ENCODE measurements at places on chromosomes 7 and 10. TPM values are rescaled to one million over a fixed set of nuclear protein-coding genes. Genes with fewer than 3 reads are reported as not detected.

GRCh38 chr10:123537188-123537961, 128.8 kb upstream of the GPR26 start:
- no peak for DNase-seq

ZNF438 gene
- 5.2 TPM for total RNA-seq

DNA sequence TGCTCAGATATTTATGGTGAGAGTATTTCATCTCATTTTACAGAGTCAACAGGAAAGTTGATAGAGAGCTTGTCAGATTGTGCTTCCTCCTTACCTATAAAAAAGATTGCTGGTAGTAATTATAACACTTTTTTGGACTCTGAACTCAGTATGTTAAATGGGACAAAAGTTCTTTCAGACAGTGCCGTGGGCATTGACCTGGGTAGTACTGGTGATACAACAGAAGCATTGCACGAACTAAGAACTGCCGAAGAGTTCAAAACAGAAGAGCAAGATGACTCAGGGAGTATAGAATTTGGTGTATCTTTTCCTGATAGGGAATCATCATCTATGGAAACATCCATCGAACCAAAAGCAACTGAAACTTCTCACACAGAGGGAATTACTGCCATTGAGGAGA, 58.6 kb downstream of the LOXL4 start:
- DNase-seq: no peak

GRCh38 chr7:55369427-55370400, 4.6 kb downstream of the LANCL2 start:
- DNase-seq: peak; percentile 91

- no peak for DNase-seq
Measured at GRCh38 chr10:70744617-70745143, 40.5 kb downstream of the TBATA start.

GRCh38 chr10:36676321-36676720, 449.1 kb upstream of the ANKRD30A start:
- peak; percentile 51 for DNase-seq

GRCh38 chr10:8066124-8066523, 11.6 kb downstream of the GATA3 start:
- no peak for DNase-seq

GRCh38 chr10:49374740-49375139, 21.1 kb downstream of the DRGX start:
- DNase-seq: no peak

GRCh38 chr7:27096768-27097514, 1.1 kb upstream of the HOXA1 start:
- DNase-seq: peak; percentile 76

GRCh38 chr10:78335691-78336401, 302.2 kb downstream of the RPS24 start:
- peak; percentile 99 for DNase-seq

- peak; percentile 34 for DNase-seq
Measured at GRCh38 chr10:91088300-91089140, 131.9 kb upstream of the PCGF5 start.

GRCh38 chr10:100076750-100077149, 4.9 kb downstream of the CPN1 start:
- DNase-seq: no peak

DNA sequence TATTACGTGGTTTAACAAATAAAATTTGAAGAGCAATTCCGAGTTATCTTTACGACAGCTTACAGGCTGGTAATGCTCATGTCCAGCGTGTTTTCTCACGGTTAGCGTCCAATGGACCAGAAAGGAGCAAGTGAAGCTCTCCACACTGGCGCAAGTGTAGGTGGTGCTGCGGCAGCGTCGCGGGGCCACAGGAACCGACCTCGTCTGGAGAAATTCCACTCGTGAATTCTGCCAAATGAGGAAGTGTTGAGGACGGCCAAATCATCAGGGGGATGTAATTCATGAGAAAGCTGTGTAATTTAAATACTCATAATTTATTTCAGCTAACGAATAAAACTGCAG, 350 bp upstream of the ZNF37A start:
- DNase-seq: no peak

DNA sequence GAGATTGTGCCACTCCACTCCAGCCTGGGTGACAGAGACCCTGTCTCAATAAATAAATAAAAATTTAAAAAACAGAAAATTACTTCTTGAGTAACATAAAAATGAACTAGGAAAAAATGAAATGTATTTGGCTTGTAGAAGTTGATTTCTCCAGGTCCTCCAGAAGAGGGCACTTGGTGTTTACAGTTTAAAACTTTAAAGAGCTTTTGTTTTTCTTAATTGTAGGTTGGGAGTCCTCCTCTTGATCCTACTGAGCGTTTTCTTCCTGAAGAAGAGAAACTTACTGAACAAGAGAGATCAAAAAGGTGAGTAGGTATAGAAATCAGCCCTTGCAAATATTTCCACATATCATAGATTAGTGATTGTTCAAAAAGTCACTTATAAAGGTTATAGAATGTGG, 16.2 kb downstream of the KIFBP start:
- DNase-seq: peak; percentile 48

OPN1SW gene
- total RNA-seq: not detected

LRRTM3 gene
- not detected for total RNA-seq

CALHM1 gene
- not detected for total RNA-seq

DNA sequence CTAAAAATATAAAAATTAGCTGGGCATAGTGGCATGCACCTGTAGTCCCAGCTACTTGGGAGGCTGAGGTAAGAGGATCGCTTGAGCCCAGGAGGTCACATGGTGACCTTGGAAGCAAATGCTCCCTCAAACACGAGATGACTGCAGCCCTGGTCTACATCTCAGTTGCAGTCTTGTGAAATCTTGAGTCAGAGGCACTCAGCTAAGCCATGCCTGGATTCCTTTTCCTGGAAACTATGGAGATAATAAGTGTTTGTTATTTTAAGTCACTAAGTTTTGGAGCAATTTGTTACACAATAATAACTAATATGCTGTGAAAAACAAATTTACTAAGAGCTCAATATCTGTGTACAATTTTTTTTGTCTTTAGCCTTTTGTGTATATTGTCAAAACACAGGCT, 284.3 kb upstream of the KAT6B start:
- no peak for DNase-seq

ITIH2 gene
- not detected for total RNA-seq

TLX1 gene
- total RNA-seq: not detected

- DNase-seq: no peak
Measured at GRCh38 chr10:54797636-54798321, 3.3 kb downstream of the PCDH15 start.

- no peak for DNase-seq
Measured at GRCh38 chr7:72190919-72191318, 221.2 kb downstream of the CALN1 start.

DNA sequence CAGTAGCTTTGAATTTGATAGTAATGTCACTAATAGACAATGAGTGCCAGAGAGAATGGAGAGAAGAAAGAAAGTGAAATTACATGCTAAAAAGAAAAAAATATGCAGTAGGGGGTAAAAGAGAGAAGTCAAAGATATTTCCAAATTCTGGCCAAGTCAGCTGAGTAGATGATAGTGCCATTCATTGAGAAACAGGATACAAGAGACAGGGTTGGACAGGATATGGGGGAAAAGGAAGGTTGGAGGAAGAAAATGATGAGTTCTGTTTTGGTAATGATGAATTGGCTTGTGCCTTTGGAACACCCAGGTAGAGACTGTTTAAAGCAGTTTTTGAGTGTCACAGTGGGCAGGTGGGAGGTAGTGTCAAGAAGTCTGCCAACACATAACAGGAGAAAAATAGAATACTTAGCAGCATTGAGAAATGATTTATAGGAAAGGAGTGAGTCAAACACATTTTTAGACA, 78.3 kb downstream of the LRRC17 start:
- no peak for DNase-seq

CDK14 gene
- 9.3 TPM for total RNA-seq

- peak; percentile 78 for DNase-seq
Measured at GRCh38 chr7:149495785-149496641, 1.6 kb downstream of the ZNF746 start.

DNA sequence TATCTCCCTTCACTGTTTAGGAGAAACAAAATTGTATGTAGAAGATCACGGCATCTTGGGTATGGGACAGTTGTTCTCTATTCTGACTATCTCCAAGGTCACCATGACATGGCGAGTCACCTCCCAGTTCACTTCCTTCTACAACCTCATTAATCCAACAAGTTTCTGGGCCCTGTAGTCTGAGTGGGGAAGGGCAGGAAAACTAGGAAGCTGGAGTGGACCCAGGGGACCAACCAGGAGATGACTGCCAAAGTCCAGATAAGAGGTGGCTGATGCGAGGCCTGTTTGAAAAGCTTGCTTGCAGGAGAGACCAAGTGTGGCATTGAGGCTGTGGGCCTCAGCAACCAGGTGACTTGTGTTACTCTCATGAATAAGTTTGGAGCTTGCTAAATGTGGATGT, 584.9 kb downstream of the TNS3 start:
- DNase-seq: no peak

- DNase-seq: no peak
Measured at GRCh38 chr7:14218338-14218737, 228.9 kb upstream of the ETV1 start.

DNA sequence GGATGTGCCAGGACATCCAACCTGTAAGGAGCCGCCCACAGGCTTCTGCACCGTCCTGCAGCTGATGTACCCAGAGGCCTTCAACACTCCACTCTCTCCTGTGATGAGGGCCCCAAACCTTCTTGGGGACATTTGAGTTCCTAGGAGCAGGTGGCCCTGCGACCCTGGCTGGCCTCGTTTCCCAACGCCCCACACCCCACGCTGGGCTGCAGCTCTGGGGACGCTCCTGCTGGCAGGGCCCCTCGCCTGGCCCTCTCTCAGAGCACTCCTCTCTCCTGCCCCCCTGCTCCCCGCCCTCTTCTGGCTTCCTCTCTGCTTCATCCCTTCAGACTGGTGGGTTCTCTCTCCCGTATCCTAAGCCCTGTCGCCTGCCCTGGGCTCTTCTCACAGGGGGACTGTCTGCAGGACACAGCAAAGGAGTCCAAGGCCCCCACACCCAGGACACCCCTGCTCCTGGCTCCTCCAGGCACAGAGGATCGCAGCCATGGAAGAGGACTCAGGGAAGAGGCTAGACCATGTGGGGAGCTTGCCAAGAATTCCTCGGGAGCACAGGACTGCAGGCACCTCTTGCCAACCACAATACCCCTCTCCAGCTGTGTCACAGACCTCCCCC, 541.4 kb downstream of the TCERG1L start:
- no peak for DNase-seq

GARIN1A gene
- 0.48 TPM for total RNA-seq

DNA sequence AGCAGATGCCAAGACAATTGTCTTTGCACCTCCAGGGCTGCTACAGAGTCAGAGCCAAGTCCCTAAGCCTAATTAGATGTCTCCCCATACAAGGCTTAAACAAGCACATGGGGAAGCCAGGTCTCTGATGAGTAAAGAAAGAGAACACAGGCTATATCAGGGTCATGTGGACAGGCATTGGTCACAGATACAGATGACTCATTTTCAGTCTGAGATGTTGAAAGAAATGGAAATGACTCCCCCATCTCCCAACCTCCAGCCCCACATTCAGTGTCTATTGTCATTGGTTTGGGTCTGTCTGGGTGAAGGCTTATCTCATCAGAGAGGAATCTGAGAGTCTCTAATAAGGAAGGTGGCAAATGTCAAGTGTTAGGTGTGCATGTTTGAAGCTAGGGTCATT, 290.1 kb upstream of the KIAA1217 start:
- DNase-seq: peak; percentile 14

AGBL3 gene
- 3.5 TPM for total RNA-seq

GRCh38 chr10:28633750-28634149, 43.6 kb upstream of the BAMBI start:
- DNase-seq: peak; percentile 41

PTPN20 gene
- 2.1 TPM for total RNA-seq

DNA sequence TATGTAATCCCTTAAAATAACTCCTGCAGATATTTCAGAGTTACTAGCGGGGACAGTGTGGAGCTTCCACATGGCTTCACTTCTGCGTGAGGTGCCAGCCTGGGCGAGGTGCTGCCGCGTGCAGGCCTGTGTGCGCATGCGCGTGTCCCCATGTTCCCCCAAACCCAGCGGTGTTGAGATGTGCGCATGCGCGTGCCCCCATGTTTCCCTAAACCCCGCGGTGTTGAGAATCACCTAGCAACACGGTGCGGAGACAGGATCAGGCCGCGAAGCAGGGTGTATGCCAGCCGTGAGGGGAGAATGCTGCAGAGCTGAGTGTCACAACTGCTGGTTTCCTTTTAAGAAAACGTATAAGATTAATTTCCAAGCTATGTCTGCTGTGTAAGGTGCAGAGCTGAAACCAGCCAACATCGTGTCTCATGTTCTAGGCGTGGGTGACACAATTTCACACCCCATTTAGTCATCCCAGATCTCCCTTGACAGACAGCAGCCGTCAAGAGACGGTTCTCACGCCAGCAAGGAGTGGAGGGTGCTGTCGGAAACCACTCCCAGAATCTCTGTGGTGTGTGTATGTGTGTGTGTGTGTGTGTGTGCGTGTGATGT, 71.9 kb upstream of the ADARB2 start:
- no peak for DNase-seq

NUDT13 gene
- total RNA-seq: 3.6 TPM

- DNase-seq: peak; percentile 9
Measured at GRCh38 chr10:14952851-14953423, 959 bp downstream of the DCLRE1C start.

ZCCHC24 gene
- 21.0 TPM for total RNA-seq

FUOM gene
- total RNA-seq: 5.5 TPM

FAM185A gene
- 9.8 TPM for total RNA-seq

GIMAP1 gene
- not detected for total RNA-seq

DNA sequence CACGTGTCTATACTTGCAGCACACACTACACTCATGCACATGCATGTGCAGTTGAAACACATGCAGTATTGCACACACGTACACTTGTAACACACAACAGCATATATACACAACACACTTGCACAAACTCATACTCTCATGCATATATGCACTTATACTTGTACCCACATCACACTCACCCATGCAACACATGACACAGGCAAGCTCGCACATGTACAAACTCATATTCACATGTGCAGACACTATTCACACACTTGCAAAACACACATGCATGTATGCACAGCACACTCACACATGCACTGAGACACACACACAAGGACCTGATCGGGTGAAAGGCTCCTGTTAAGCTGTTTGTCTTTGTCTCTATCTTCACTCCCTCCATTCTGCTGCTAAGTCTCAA, 169.8 kb downstream of the ZMYND11 start:
- no peak for DNase-seq

ATG9B gene
- not detected for total RNA-seq

DNA sequence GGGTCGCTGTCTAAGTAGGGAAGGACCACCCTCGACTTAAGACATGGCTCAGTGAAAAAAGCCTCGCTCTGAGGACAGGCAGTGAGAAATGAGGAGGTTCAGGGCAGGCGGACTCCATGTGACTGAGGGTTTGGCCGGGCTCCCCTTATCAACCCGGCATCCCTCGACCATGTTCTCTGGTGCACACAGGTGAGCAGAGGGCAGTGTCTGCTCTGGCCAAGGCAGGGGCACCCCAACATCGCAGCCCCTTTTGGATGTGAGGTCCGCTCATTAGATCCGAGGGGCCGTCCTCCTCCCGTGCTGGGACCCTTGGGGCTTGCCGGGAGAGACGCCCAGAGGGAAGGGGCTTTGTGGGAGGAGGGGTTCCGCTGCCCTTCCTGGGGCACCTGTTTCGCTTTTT, 475.1 kb downstream of the DNAJB6 start:
- DNase-seq: no peak

GRCh38 chr7:6556196-6556595, 4.9 kb upstream of the GRID2IP start:
- DNase-seq: no peak

TSPAN12 gene
- 2.3 TPM for total RNA-seq

C10orf53 gene
- total RNA-seq: not detected

CFAP69 gene
- 2.1 TPM for total RNA-seq

- peak; percentile 41 for DNase-seq
Measured at GRCh38 chr7:142854372-142855113, at the start of gene EPHB6. EPHB6 (plus strand) TSS chr7:142855076; CDS start chr7:142863228, 8,152 bp downstream.

PRPS1L1 gene
- total RNA-seq: not detected

- peak; percentile 13 for DNase-seq
Measured at GRCh38 chr10:22977751-22978150, 49.9 kb downstream of the ARMC3 start.
